ENCODE measurements at places on chromosomes 5 and 9.

GRCh38 chr5:176350416-176350815, 11.1 kb downstream of the KIAA1191 start:
- DNase-seq = no peak

GRCh38 chr5:105907016-105907415, 1763.7 kb downstream of the EFNA5 start:
- no peak for DNase-seq

GRCh38 chr5:172235132-172235780, 41.3 kb downstream of the EFCAB9 start:
- no peak for DNase-seq

DNA sequence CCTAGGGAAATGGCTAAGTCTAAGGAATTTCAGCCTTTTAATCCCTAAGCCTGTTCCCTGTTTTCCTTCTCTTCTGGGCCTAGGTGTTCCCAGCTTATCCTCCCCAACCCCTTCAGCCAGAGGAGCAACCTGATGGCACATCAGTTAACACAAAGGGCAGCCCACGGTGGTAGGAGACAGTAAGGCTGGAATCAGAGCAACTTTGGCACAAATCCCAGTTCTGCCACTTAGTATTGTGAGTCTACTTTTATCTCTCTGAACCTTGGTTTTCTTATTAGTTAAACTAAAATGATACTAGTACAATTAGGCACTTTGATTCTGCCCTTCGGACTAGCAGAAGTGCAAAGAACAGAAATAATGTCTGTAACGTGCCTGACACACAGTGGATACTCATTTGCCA, 246.8 kb downstream of the SAXO1 start:
- DNase-seq = no peak

- no peak for DNase-seq
These were observed 580.8 kb downstream of the CCDC171 start for GRCh38 chr9:16133556-16134227.

DNA sequence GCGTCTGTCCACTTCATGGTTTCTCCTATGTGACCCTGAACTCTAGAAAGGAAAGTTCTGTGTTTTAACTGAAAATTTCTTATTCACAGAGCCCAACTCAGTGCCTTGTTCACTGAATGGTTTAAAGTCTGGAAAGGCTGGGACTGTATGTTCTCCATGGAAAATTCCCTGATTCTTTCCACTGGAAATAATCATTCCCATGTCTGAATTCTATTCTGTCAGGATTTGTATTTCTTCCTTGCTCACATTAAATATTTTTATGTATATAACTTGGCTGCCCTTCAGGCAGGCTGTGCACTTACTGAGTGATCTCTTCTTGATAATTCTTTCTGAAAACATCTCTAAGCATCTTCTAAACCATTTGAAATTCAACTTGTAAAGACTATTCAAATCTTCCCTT, 1126.9 kb upstream of the DMAC1 start:
- no peak for DNase-seq

GRCh38 chr5:96904054-96904931, 28.0 kb downstream of the ERAP2 start:
- DNase-seq = no peak

DNA sequence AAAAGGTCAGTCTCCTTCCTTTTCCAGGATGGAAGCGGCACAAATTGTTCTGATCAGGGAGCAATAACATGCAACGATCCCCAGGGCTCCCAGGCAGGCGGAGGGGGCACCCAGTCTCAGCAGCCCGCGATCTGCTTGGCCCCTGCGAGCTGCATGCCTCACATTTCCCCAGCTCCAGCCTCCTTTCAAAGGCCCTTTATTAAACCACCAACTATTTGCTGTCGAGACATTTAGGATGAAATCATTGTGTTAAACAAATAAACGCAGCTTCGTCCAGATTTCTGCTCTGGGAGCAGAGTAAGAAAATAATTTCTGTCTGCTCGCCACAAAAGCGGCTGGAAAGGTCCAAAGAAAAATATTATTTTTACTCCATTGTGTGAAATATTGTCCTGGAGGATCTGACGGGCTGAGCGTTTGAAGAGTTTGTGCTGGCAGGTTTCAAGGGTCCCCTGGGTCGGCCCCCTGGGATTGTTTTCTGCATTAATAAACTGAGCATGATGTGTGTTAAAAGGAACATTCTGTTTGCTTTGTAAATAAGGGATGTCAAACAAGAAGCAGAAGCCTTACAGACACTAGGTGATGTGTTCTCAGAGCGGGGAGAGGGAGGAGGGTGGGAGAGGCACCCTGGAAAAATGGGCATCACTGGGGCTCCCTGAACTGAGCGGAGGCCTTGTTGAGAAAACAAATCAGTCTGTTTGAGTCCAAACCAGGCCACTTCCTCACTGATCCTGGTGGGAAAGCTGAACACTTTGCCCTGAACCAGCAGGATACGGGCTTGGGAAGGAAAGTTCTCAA, 110.1 kb downstream of the FOXD1 start:
- DNase-seq = no peak

- no peak for DNase-seq
These were observed 94.0 kb downstream of the SMARCA2 start for GRCh38 chr9:2109069-2109650.

DNA sequence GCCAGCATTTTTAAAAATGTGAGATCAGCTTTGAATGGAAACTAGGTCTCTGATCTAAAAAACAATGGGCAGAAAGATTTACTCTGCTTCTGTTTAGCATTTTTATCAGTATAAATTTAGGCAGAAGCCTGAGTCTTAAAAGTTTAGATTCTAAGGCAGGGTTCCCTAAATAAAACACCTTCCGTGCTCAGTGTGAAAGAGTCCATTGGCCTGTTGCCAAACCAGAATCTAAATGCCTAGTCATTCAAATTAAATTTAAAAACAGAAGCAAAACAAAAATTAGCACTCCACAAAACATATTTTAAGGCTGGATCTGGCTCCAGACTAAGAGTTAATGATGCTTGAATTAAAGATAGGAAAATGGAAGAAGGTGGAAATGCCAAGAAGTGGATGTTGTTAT, 4.5 kb downstream of the TYRP1 start:
- DNase-seq = no peak

DNA sequence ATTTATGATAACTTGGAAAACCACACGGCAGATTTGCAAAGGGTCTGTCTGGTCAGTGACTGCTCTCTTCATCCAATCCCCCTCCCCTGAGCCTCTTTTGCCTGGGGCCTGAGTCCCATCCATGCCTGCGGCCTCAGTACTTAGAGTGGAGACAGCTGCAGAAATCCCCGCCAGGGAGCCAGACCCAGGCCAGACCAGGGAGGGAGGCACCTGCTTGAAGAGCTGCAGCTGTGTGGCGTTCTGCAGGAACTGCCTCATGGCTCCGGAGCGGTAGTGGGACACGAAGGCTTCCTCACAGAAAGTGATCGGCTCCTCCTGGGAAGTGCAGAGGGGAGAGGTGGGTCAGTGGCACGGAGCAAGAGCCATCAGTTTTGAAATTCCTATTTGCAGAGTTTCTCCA, 101.6 kb downstream of the CRB2 start:
- no peak for DNase-seq

DNA sequence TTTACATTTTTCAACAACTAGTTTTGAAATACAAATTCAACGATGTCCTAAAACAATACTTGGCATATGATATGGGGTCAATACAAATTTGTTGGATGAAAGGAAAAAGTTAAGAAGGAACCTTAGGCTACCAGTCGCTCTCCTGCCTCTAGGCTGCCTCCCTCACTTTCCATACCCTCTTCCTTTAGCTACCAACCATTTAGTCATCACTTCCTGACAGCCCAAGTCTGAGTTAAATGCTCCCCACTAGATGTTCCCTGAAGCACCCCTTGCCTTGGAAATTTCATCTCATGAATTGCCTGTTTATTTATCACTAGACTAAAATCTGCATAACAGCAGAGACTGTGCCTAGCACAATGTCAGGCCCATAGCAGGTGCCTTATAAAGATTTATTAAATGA, 2.7 kb upstream of the LARS1 start:
- DNase-seq = no peak

- no peak for DNase-seq
These were observed 13.6 kb downstream of the TICAM2 start for GRCh38 chr5:115588640-115589039.

DNA sequence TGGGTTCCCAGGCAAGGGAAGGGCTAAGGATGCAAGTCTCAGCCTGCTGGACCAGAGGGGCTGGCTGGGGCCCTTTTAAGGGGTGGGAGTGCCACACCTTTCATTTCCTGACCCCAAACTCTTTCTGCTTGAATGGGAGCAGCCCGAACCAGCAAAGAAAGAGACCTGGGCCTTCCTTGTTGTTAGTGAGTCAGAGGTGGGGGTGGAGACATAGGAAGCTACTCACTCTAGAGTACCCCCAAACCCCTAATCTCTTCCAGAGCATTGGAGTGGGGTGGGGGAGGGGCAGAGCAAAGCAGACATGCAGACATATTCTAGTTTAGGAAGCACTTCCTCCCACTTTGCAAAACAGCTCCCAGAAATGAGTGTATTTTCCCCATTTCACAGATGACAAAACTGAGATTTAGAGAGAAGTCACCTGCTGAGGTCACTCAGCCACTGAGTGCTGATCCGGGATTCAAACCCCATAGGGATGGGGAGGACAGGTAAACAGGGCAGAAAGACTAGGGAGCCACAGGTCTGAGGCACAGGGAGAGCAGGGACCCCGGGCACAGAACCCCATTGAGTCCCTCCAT, 6.0 kb upstream of the AQP3 start:
- DNase-seq = no peak

DNA sequence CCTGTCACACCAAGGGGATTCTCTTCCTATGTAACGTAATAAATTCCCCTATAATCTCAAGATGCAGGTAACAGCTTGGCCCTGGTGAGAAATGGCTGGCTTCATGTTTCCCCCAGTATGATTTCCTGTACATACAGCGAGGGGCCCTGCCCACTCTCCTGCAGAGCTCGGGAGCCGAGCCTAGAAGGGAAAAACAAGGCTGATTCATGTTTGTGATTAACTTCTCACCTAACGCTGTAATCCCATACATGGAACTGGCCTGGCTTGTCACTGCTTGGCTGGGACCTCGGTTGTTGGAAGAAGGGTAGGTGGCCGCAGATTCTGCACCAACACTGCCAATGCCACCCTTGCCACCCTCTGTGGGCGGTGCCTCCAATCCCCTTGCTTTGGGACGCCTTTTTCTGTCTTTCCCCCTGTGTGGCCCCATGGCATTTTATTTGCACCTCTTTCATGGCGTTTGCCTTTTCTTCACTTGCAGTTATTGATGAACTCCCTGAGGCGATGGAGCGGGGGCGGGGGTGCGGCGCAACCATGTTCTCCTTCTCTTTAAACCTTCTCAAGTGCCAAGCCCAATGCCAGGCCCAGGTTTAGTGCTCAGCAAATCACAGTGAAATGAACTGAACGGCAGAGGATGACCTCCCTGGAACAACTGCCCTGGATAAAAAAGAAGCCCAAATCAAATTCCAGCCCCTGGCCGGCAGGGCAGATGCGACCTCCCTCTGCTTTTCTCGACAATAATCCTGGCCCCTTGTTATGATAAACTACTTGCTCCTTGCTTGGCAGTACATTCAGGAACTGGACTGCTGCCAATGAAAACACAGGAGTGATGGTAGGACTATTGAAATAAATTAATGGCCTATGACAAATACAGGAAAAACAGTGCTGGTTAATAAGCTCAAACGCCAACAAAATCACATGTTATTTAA, 108.1 kb downstream of the TMEM174 start:
- DNase-seq = no peak

DNA sequence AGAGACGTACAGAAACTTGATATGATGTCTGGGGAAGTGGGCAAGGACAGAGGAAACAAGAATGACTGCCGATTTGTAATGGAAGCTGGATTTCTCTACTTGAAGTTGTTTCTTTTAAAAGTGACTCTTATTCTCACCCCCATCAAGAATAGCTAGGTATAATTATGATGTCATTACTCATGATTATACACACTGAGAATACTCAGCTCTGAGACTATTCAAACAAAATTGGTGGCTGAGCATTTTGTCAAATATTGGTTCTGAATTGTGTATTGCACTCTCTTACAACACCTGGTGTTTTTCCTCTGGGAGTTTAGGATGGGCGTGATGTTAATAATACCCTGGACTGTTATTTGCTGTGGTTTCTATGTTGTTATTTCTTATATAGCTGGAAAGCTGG, 46.3 kb downstream of the MAST4 start:
- no peak for DNase-seq

DNA sequence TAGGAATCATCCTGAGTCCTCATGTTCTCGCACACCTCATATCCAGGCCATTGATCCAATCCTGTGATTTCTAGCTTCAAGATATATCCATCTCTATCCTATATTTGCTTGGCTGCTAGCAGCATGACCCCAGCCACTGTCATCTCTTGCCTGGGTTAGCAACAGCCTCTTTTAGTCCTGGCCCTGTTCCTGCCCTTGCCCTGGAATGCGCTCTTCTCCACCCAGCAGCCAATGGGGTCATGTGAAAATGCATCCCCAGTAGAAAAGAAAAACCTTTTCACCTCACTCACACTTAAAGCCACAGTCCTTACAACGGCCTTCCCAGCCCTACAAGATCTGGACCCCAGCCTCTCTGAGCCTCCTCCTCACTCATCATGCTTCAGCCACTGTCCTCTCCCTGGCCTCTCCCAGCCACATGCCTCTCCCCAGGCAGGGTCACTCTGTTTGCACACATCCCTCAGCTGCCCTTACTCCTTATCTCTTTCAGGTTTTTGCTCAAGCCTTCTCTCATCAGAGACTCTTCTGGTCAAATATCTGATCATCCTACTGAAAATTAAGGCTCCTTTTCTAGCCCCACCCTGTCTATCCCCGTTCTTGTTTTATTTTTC, 34.3 kb upstream of the NR3C1 start:
- no peak for DNase-seq

DNA sequence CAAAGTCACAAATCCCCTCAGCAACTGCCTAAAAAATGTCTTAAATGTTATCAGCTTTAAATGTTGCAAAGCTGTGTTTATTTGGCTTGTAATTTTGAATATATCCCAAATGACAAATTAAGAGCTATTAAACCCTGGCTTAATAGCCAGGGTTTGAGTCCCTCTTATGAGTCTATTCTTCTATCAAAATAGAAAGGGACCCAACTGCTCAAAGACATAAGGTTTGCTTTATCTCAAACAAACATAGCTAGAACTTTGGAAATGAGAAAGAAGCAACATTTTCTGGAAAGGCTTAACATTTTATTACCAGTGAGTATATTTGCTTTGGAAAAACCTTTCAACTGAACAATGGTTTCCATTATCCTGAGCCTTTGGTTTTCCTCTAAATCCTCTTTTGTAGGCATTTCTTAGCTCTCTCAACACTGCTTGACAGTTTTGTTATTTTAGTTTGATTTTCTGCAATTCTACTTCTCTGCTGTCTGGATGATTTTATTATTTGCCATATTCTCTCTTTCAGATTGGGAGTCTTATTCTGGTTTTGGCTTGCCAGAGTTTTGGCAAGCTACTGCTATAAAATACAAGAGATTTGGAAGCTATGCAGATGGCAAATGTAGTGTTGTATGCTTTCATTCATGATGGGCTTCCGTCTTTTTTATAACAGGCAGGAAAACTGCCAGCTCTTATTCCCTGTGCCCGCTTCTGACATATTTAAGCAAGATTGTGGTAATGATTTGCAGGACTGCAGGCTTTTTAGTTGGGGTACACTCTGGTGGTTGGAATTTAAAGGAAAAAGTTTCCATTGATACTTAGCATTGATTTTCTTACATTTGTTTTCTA, 734.9 kb downstream of the DTWD2 start:
- no peak for DNase-seq

- DNase-seq = no peak
These were observed 491.1 kb downstream of the KIF4B start for GRCh38 chr5:155504606-155505005.
